Iris pigment epithelial cell (primary cell): ENCODE measurements at places on chromosomes 5 and 9.
A peak's percentile ranks its signal among the peaks of the same experiment; 100 is the strongest.

DNA sequence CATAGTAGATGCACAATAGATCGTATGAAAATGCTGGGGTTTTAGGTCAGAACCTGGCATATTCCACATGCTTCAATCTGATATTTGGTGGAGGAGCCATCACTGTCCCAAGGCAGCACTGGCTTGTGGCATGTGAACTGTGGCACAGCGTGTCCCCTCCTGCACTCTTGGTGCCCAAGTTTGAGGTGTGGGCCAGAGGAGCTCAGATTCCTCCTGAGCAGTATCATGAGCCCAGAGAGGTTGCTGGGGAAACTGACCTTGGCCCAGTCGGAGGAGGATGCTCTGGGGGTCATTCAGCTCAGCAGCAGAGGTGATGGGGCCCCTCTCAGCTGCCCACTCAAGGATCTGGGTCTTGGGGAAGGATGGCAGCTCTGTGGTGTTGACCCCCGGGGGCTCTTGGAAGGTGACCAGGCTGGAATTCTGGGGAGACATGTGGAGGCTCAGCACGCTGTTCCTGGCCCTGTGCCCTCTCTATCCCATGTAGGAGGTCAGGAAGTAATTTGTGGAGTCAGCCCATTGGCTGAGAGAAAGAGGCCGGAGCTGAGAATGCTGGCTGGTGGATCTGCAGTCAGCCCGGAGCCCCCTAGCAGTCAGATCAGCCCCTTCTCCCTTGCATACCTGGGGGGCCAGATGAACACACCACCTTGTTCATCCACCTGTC, 23.7 kb downstream of the FPGS start:
- DNase-seq, result no peak

DNA sequence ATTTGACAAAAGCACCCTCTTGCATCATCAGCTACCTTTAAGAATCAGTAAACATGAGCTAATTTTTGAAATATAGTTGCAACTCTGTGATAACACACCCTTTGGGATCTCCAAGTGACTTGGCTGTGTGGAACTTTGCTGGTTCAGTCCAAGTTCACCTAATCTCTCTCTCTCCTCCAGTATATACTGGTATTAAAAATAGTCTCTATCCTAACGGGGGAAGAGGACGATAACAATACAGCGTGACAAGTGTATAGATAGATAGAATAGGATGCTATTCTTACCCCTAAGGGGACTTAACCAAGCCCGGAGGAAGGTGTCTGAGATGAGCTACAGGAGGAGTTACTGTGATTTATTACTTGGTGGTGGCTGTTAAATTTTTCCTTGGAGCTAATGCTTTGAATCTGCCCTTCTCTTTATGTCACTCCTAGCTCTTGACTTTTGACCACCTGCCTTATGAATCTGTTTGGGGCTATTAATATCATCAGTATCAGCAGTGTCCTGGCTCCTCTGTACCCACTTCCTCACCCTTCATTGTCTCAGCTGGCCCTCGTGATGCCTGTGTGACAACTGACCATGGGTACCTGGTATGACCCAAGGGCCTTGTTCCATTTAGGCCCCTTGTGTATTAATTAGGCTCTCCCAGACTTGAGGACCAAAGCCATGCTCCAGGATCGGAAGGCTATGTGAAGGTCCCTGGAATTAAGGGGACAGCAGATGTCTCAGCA, 223.9 kb downstream of the SREK1 start:
- no peak for DNase-seq

- peak; percentile 67 for DNase-seq
These were observed 356.1 kb downstream of the SPOCK1 start for GRCh38 chr5:137142764-137143605.

DNA sequence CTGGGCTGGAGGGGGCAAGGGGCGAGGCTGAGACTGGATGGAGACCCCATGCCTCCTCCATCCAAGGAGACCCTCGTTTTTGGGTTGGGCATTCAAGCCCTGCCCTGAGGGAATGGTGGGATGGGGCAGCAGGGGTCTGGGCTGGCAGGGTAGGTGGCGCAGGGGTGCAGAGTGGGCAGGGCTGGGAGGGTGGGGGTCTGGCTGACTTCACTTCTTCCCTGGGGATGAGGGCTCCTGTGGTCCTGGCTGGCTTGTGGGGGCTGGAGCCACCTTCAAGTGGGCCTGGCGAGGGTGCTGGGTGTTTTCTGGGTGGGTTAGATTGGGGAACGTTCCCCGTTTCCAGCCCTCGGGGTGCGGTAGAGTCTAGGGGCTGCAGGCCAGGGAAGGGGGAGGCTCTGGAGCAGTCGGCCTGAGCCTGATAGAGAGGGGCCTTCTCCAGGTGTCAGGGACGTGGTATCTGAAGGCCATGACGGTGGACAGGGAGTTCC, 412 bp downstream of the LCN1 start:
- no peak for DNase-seq

- DNase-seq, result no peak
These were observed 425.2 kb downstream of the GADD45G start for GRCh38 chr9:90029996-90030395.

- no peak for DNase-seq
These were observed 18.8 kb upstream of the KCNIP1 start for GRCh38 chr5:170484847-170485615.

GRCh38 chr5:80125962-80126480, 90.9 kb downstream of the THBS4 start:
- DNase-seq, result peak; percentile 64

GRCh38 chr9:13113216-13113615, 166.3 kb downstream of the MPDZ start:
- peak; percentile 63 for DNase-seq

- DNase-seq, result no peak
These were observed 588.6 kb upstream of the MEF2C start for GRCh38 chr5:89471541-89471940.

- no peak for DNase-seq
These were observed 513.6 kb downstream of the RASEF start for GRCh38 chr9:82549174-82549821.

- peak; percentile 52 for DNase-seq
These were observed 150.9 kb downstream of the OSTF1 start for GRCh38 chr9:75239176-75239575.

GRCh38 chr9:100848726-100849125, 179.8 kb upstream of the PLPPR1 start:
- DNase-seq, result no peak

- DNase-seq, result no peak
These were observed 16.9 kb downstream of the SEMA4D start for GRCh38 chr9:89480825-89481537.

- peak; percentile 3 for DNase-seq
These were observed 105.1 kb downstream of the DEPDC1B start for GRCh38 chr5:60594715-60595477.

- no peak for DNase-seq
These were observed 27.7 kb upstream of the SLC12A7 start for GRCh38 chr5:1139331-1140170.

DNA sequence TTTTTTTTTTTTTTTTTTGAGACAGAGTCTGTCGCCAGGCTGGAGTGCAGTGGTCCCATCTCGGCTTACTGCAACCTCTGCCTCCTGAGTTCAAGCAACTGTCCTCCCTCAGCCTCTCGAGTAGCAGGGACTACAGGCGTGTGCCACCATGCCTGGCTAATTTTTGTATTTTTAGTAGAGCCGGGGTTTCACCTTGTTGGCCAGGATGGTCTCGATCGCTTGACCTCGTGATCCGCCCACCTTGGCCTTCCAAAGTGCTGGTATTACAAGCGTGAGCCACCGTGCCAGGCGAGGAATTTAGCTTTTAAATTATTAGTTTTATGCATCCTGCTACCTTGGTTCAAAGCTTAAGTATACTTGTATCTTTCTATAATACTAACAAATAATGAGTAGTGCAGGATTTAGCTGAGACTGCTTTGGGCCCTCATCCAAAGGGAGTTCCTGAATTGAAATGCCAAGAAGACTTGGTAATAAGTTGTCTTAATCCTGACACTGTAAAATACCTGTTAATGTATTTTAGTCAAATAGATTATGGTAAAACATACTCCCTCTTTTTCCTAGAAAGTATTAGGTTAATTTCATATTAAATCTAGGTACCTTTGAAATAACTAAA, 5.0 kb downstream of the CDC42SE2 start:
- DNase-seq, result peak; percentile 49

GRCh38 chr9:133355881-133356357, 368 bp downstream of the SURF1 start:
- no peak for DNase-seq

GRCh38 chr9:37944671-37945481, 40.9 kb upstream of the SLC25A51 start:
- DNase-seq, result peak; percentile 45

DNA sequence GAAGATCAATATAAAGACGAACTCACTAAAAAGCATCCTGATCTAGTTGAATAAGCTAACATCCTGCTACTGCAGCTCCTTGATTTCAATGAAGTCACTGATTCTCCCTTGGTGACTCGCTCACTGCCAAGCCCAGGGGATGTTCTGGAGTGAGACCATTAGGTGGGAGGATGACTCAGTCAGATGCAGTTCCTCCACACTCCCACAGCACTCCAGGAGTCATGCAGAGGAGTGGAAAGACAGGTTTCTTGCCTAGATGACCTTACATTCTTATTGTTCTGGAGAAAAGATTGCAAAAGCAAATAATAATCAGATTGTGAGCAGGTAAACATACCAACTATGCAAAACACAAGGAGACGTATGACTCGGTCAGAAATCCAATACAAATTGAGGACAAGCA, 15.3 kb downstream of the GCNT4 start:
- peak; percentile 81 for DNase-seq

DNA sequence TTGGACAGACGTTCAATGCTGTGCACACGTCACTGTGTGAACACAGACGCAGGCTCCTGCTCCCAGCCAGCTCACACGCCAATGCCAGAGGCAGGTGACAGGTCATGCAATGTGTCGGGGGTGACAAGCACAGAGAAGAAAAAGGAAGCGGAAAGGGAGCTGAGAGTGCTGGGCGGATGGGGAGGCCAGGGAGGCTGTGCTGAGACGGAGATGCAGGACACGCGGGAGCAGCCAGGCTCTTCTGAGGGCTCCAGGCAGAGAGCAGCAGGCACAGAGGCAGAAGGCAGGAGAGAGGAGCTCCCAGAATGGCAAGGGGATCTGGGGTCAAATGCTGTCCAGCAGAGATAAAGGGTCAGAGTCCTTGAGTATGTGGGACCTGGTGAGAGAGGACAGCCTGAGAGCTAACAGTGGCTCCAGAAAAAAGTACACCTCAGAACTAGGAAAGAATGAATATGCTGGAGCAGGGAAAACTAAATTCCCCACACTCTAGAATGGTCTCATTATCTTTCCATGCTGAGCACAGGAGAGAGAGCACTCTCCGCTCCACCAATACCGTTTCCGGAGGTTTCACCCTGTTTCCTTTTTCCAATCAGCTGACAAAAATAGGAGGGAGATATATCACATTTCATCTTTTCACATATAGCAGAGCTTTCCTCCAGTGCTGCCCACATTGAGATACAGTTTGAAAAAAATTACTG, 32.8 kb upstream of the NSMF start:
- DNase-seq, result no peak

- DNase-seq, result no peak
These were observed 111.8 kb upstream of the LHFPL2 start for GRCh38 chr5:78760366-78760765.

GRCh38 chr9:75451505-75451904, 363.2 kb downstream of the OSTF1 start:
- no peak for DNase-seq

DNA sequence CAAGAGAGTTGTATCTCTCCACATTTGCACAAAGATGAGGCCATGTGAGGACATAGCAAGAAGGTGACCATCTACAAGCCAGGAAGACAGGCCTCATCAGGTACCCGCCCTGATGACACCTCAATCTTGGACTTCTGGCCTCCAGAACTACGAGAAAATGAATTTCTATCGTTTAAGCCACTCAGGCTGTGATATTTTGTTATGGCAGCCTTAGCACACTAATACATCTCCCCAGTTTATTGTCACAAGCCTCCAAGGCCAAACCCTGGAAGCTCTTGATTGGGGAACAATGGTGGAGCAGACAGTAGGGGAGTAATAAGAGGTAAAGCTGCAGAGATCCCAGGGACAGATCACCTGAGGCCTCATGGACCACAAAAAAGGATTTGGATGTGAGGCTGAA, 7.7 kb upstream of the P4HA2 start:
- DNase-seq, result no peak

GRCh38 chr5:67154556-67155206, 41.9 kb downstream of the CD180 start:
- DNase-seq, result no peak

- DNase-seq, result no peak
These were observed 40.3 kb downstream of the CCDC125 start for GRCh38 chr5:69292306-69292705.

DNA sequence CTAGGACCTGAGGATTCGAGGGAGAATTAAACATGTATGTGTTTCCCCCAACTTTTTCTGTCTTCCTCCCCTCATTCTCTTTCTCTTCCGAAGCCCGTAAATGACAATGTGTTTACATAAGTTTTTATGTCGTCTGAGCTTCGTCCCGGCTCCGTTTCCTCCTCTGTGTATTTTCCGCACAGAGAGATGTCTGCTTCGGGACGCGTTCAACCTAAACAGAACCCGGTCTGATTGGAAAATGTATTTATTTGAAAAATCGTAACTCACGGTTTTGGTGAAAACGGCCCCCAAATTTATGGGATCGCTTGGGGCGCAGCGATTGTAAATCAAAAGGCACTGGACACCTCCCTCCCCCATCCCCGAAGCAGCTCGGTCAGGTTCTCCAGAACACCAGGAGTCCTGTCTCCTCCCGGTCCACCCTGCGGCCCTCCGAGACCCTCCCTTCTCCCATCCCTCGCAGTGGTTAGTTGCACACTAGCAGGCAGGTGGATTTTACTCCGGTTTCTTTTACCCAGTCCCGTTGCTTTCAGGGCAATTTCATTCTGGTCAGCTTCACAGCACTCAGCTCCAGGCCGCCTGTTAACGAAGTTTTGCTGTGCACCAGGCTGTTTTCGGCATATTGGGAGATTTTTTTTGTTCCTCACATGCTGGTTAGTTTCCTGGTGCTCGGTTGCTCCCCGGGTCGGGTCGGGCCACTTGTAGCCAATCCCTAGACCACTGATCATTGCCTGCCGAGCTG, 5.8 kb upstream of the HAND1 start:
- no peak for DNase-seq

GRCh38 chr5:9927106-9927505, 297.0 kb upstream of the TAS2R1 start:
- DNase-seq, result peak; percentile 50

- DNase-seq, result peak; percentile 34
These were observed 219.2 kb downstream of the AGTPBP1 start for GRCh38 chr9:85522459-85523092.

GRCh38 chr5:23303435-23303834, 204.0 kb upstream of the PRDM9 start:
- no peak for DNase-seq
